Activated naive CD8-positive, alpha-beta T cell treated with anti-CD3 and anti-CD28 coated beads for 36 hours (primary cell): ENCODE measurements at places on chromosomes 3 and 15. TPM values are rescaled to one million over a fixed set of nuclear protein-coding genes. Genes with fewer than 3 reads are reported as not detected.

DNA sequence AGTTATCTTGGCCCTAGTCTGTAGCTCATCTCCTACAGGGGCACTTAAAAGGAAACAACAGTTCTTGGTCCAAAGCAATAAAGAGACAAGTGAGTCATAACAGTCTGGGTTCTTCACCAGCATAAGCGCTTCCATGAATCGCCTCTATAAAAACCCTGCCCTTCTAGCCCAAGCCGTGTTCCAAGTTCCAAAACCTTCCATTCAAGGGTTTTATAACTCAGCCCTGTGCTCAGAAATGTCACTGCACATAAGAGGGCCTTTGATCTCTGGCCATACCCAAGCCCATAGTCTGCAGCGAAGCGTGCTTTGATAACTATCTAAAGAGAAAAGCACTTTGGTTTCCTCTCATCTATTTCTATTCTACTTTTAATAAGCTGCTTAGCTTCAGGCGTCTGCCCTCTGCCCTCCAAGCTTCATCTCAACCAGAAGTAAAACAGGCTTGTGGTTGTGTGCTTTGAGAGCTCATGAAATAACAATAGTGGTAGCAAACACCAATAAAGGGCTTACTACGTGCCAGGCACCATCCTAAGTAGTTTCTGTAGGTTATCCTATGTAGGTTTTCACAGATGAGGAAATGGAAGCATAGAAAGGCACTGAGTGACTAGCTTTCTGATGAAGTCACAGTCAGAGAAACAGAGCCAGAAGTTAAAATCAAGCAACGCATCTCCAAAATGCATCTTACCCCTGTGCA is 64.0 kb upstream of the AKAP13 start:
- H3K27ac ChIP-seq, result peak overlapping the region; percentile 86
- no peaks in the 10 kb centered on the region for H3K27me3 ChIP-seq
- H3K36me3 ChIP-seq, result no peaks in the 10 kb centered on the region
- peak overlapping the region; percentile 53 for H3K4me3 ChIP-seq
- H3K4me1 ChIP-seq, result peaks cover 68% of the 10 kb centered on the region

DNA sequence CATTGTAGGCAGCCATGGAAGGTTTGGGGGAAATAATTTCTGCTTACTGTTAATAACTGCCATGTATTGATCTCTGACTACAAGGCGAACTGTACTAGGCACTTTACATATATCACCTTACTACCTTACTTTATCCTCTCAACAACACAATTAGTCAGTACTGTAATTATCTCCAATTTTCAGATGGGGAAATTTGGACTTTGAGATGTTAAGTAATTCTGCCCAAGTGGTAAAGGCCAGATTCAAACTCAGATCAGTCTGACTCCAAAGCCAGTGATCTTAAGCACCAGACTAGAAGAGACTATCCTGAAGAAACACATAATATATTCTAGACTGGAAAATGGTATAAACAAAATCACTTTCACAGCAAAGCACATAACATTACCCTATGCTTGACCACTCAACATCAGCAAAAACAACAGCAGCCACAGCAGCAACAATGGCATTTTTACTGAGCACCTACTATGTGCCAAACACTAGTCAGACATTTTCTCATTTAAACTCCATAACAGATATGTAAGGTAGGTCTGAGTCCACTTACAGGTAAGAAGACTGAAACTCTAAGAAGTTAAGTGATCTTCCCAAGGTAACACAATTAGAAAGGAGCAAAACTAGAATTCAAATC is 13.1 kb downstream of the MTHFS start:
- peaks cover 74% of the 10 kb centered on the region for H3K36me3 ChIP-seq
- no peak overlapping the region for H3K4me3 ChIP-seq
- no peak overlapping the region for H3K27ac ChIP-seq
- no peaks in the 10 kb centered on the region for H3K27me3 ChIP-seq
- H3K4me1 ChIP-seq, result peaks cover 15% of the 10 kb centered on the region

GRCh38 chr3:119733812-119734211 is 31.0 kb downstream of the CFAP91 start:
- H3K27me3 ChIP-seq, result no peaks in the 10 kb centered on the region
- H3K4me1 ChIP-seq, result no peaks in the 10 kb centered on the region
- no peaks in the 10 kb centered on the region for H3K36me3 ChIP-seq
- DNase-seq, result no peak
- H3K27ac ChIP-seq, result no peak overlapping the region

- no peak overlapping the region for H3K4me3 ChIP-seq
- H3K4me1 ChIP-seq, result peaks cover 22% of the 10 kb centered on the region
- peaks cover 26% of the 10 kb centered on the region for H3K36me3 ChIP-seq
- no peak for DNase-seq
- H3K27ac ChIP-seq, result no peak overlapping the region
Observed at GRCh38 chr3:113673593-113673992, 22.8 kb downstream of the USF3 start.

DNA sequence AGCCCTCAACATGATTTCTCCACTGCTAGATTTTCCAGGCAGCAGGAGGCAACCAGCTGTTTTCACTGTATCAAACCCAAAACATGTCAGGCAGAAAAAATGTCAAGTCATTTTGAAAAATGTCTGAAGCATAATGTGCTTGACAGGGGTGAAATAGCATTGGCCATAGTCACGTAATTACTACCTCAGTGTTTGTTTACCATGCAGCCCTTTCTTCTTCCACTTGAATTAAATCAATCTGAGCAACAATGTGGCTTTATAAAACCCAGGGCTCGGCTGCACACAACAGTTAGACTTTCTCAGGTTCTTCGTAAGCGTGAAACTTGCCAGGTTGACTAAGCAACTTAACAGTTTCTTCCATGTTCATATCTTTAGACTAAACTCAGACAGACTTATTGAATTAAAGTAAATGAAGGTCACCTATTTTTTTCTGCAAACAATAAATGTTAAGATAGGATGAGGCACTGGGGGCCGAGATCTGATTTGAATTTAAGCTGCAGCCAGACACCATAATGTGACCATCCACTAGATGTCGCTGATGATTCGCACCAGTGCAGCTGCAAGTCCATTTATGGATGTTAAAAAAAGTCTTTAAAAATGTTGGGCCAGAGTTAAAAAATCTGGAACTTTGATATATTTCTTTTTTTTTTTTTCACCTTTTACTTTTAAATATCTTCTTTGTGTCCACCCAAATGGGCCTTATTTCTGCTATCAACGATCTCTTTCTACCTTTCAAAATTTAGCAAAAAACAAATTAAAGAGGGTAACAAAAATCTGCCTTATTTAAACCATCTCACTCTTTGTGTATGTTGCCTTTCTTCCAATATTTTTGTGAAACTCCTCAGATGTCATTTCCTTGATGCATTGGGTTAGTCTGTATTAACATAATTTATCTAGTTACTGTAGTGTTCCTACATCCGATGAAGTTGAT is 305.9 kb downstream of the CACNA2D3 start:
- H3K4me1 ChIP-seq, result no peaks in the 10 kb centered on the region
- H3K27me3 ChIP-seq, result peaks cover 3% of the 10 kb centered on the region
- H3K36me3 ChIP-seq, result no peaks in the 10 kb centered on the region
- H3K27ac ChIP-seq, result no peak overlapping the region
- peak; percentile 24 for DNase-seq

DNA sequence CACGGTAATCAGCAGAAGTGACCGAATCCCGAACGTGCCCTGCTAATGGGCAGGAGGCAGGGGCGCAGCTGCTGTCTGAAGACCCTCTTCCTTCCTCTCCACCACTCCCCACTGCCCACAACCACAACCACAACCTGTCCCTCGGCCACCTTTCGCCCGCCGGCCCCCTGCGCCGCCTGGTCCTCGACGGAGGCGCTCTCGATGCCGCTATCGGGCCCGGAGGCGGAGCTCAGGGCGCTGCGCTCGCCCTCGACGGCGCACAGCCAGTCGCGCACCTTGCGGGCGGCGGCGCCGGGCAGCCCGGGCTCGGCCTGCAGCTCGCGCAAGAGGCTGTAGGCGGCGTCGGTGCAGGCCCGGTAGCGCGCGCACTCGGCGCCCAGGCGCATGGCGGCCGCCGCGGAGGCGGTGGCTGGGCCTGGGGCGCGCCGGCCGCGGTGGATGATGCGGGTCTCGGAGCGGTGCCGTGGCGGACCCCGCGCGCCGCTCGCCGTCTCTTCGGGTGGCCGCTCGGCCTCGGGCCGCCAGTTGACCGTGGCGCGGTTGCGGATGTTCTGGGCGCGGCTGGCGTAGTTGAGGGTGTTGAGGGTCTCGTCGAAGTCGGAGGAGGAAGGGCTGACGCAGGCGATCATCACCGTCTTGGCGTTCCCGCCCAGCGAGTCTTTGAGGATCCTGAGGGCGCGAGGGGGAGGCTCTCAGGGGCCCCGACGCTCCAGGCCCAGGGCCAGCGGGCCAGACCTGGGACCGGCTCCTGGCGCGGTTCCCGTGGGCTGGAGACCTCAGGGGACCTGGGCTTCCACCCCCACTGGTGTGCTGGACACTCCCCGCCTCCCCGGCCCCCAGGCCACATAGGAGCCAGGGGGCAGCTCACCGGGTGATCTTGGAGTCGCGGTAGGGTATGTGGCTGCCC is 6.9 kb downstream of the KIF7 start:
- no peak overlapping the region for H3K4me3 ChIP-seq
- H3K27ac ChIP-seq, result no peak overlapping the region
- no peaks in the 10 kb centered on the region for H3K4me1 ChIP-seq

GRCh38 chr3:11275926-11276325 is 3.7 kb downstream of the ATG7 start:
- H3K36me3 ChIP-seq, result peaks cover 48% of the 10 kb centered on the region
- H3K27me3 ChIP-seq, result no peaks in the 10 kb centered on the region
- DNase-seq, result no peak
- peaks cover 33% of the 10 kb centered on the region for H3K4me1 ChIP-seq
- H3K4me3 ChIP-seq, result no peak overlapping the region

GRCh38 chr15:79615754-79616153 is 183.6 kb downstream of the MINAR1 start:
- no peaks in the 10 kb centered on the region for H3K36me3 ChIP-seq
- no peaks in the 10 kb centered on the region for H3K4me1 ChIP-seq
- H3K4me3 ChIP-seq, result no peak overlapping the region
- no peak overlapping the region for H3K27ac ChIP-seq

DNA sequence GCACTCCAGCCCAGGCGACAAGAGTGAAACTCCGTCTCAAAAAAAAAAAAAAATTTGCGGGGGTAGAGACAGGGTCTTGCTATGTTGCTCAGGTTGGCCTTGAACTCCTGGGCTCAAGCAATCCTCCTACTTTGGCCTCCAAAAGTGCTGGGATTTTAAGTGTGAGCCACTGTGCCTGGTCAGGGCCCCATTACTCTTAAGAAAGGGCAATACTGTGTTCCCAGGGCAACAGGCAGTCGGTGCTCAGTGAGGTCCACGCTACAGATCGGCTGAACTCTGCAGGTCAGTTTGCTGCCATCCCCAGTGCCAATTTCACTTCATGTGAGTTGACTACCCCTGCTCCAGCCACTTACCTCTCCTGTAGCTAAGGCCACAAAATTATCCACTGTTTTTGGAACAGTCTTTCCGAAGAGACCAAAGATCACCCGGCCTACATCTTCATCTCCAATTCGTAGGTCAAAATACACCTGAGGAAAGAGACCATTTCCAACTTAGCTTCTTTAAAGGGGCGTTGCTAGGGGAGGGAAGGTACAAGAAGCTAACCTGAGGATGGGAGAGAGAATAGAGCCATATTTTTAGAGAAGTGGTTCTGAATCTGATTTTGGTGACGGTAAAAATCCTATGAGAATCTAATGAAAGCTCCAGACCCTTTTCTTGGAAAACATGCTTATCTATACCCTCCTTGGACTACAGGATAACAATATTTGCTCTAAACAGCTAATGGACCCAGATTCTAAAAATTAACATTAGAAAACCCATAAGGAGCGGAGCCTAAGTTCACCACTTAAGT is 939 bp downstream of the PPIB start:
- peak overlapping the region; percentile 90 for H3K4me3 ChIP-seq
- peak overlapping the region; percentile 87 for H3K27ac ChIP-seq
- H3K27me3 ChIP-seq, result no peaks in the 10 kb centered on the region

- H3K27me3 ChIP-seq, result no peaks in the 10 kb centered on the region
- H3K4me1 ChIP-seq, result peaks cover 72% of the 10 kb centered on the region
- no peaks in the 10 kb centered on the region for H3K36me3 ChIP-seq
Observed at GRCh38 chr15:99435877-99436541, 129.8 kb upstream of the MEF2A start.

DNA sequence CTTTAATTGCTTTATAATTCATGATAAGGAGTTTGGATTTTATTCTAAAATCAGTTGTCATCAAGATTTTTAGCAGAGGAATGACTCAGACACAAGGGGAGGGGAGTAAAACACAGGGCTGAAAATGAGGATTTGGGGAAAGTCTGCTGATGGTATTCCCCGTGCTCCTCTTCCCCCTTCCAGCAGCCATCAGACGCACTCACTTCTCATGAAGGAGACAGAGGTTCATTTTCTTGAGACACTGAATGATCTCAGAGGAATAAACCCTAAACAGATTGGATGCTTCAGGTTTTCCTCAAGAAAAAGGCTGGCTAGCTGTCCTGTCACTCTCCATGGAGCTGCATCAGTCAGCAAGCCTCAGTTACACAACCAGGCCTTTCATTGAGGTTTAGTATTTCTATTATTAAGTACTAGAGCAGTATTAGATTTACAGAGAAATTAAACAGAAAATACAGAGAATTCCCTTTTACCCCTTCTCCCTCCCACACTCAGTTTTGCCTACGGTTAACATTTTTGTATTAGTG is 166.4 kb downstream of the C3orf70 start:
- no peak overlapping the region for H3K4me3 ChIP-seq
- no peak overlapping the region for H3K27ac ChIP-seq
- peaks cover 17% of the 10 kb centered on the region for H3K36me3 ChIP-seq
- H3K27me3 ChIP-seq, result no peaks in the 10 kb centered on the region

- H3K4me1 ChIP-seq, result peaks cover 66% of the 10 kb centered on the region
- peak overlapping the region; percentile 54 for H3K27ac ChIP-seq
- DNase-seq, result no peak
- H3K4me3 ChIP-seq, result no peak overlapping the region
- no peaks in the 10 kb centered on the region for H3K27me3 ChIP-seq
Observed at GRCh38 chr15:67110958-67111864, 45.8 kb downstream of the SMAD3 start.

DNA sequence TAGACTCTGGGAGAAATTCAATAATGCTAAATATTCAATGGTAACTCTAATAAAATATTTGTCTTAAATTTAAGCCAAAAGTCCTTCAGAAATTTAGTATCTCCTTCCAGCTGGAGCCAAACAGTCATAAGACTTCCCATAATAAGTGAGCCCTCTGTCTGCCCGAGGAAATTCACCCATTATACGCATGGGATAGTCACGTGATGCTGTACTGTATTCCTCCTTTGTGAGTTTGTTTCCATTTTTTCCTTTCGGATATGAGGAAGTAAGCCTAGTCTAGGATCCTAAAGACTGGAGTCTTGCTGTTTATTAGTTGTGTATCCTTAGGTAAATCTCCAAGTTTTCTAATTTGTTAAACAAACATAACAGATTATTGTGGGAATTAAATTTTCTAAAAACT is 110.4 kb upstream of the PLAAT1 start:
- H3K4me1 ChIP-seq, result no peaks in the 10 kb centered on the region
- no peak overlapping the region for H3K4me3 ChIP-seq
- H3K36me3 ChIP-seq, result no peaks in the 10 kb centered on the region
- peaks cover 14% of the 10 kb centered on the region for H3K27me3 ChIP-seq
- no peak overlapping the region for H3K27ac ChIP-seq

- no peaks in the 10 kb centered on the region for H3K4me1 ChIP-seq
- no peak overlapping the region for H3K4me3 ChIP-seq
- no peak overlapping the region for H3K27ac ChIP-seq
- no peaks in the 10 kb centered on the region for H3K36me3 ChIP-seq
- H3K27me3 ChIP-seq, result peaks cover 43% of the 10 kb centered on the region
Observed at GRCh38 chr15:47724346-47724745, 7.0 kb downstream of the SEMA6D start.

The TM4SF4 gene
- not detected for total RNA-seq

The NPHP3 gene
- 8.4 TPM for total RNA-seq

The PLA2G4F gene
- not detected for total RNA-seq

The TPRG1 gene
- 1.1 TPM for total RNA-seq

The FAM174B gene
- 6.4 TPM for total RNA-seq

The AP3B2 gene
- 0.10 TPM for total RNA-seq

The NR2C2 gene
- 43.1 TPM for total RNA-seq
